ENCODE measurements at places on chromosomes 7 and 10.

DNA sequence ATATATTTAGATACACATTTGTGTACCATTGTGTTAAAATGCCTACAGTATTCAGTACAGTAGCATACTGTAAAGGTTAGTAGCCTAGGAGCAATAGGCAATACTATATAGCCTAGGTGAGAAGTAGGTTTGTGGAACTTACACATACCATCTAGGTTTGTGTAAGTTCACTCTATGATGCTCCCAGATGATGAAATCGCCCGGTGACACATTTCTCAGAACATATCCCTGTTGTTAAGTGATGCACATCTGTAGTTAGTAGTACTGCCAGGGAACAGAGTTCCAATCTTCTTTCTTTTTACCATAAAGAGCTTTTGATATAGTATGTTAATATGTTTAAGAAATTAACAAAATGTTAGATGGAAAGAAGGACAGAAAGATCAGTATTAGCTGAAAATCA, 138.2 kb downstream of the SNX13 start:
- DNase-seq = no peak

DNA sequence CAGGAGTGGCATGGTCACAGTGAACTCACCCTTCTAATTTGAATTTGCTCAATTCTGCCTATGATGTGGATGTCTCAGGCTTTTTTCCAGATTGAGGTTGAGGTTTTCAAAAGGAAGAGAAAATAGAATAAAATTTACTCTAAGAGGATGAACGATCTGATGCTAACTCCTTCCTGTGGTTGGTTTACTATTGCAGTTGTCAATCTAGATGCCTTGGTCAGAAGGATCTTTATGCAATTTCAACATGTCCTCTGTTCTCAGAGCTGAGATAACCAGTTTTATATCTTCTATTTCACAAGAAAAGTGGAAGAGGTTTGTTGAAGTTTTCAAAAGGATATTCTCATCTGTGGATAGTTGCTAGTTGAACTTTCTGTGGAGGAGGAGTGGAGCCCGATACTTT, 150.7 kb upstream of the WDR11 start:
- no peak for DNase-seq

DNA sequence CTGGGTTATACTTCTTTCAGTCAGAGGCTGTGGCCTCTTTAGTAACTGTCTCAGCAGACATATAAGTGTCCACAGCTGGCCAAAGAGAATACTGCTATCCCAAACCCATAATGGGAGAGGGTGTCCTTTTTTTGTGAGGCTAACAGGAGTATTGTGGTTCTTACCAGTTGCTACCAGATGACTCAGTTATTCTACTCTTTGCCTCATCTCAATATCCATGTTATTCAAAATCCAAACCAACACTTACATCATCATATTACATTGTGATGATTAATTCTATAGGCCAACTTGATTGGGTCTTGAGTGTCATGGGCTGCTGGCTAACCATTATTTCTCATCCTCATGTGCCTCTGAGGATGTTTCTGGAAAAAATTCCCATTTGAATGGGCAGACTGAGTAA, 120.9 kb downstream of the TMEM168 start:
- DNase-seq = no peak

- DNase-seq = no peak
These were observed 36.4 kb upstream of the FIGNL1 start for GRCh38 chr7:50486512-50486911.

- no peak for DNase-seq
These were observed 9.3 kb upstream of the ZNF438 start for GRCh38 chr10:31041011-31041410.

- DNase-seq = no peak
These were observed 89.1 kb downstream of the TNS3 start for GRCh38 chr7:47492716-47493325.

- DNase-seq = no peak
These were observed 62.7 kb downstream of the VPS41 start for GRCh38 chr7:38846280-38846679.

DNA sequence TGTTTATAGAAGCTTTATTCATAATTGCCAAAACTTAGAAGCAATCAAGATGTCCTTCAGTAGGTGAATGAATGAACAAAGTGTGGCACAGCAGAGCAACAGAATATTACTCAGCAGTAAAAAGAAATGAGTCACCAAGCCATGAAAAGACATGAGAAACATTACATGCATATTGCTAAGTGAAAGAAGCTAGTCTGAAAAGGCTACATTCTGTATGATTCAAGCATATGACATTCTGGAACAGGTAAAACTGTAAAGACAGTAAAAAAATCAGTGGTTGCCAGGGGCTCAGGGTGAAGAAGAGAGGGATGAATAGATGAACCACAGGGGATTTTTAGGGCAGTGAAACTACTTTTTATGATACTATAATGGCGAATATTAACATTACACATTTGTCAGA, 80.9 kb upstream of the APBB1IP start:
- DNase-seq = no peak

DNA sequence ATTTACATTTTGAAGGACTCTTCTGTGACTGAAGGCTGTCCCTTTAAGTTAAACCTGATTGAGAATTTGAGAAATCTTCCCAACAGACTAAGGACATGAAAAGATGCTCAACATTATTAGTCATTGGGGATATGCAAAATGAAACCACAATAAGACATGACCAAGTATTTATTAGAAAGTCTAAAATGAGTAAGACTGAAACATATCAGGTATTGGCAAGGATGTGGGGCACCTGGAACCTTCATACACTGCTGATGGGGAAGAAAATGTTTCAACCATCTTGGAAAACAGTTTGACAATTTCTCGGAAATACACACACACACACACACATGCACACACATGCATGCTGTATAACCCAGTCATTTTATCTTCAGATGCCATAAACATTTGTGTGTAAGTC, 132.1 kb upstream of the CDK6 start:
- no peak for DNase-seq

- DNase-seq = no peak
These were observed 2.6 kb upstream of the PPIF start for GRCh38 chr10:79344502-79345195.

DNA sequence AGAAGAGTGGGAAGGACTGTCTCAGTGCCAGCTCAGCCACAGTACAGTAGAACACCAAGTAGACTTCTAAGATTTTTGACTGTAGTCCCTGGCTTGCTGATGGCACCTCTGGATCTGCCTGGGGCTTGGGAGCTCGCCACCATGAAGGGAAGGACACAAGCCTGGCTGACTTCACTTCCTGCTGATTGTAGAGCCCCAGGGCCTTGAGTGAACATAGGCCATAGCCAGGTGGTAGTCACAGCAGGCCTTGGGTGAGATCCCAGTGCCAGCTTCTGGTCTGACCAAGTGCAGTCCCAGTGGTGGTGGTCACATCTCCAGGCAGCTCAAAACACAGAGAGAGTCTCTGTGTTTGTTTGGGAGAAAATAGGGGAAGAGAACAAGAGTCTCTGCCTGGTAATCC, 57.6 kb upstream of the HBP1 start:
- DNase-seq = no peak

- DNase-seq = no peak
These were observed 9.3 kb upstream of the MCU start for GRCh38 chr10:72682638-72683037.

DNA sequence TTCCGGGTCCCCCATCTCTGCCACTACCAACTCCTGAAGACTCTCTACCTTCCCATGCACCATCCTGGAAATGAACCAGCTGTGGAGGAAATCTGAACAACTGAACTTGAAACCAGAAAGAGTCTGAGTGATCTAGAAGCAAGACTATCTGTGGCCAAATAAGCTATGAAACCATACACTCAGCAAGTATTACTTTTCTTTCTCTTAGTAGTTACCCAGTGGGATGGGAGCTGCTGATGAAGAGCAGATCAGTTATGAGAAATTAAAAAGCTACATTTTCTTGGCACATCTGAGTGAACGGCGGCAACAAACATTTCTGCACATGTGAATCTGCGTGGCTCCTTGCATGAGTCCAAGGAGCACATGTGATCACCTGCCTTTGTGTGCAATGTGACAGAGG, 31.6 kb upstream of the AGK start:
- no peak for DNase-seq

- DNase-seq = no peak
These were observed 11.1 kb downstream of the C7orf57 start for GRCh38 chr7:48046458-48046857.

DNA sequence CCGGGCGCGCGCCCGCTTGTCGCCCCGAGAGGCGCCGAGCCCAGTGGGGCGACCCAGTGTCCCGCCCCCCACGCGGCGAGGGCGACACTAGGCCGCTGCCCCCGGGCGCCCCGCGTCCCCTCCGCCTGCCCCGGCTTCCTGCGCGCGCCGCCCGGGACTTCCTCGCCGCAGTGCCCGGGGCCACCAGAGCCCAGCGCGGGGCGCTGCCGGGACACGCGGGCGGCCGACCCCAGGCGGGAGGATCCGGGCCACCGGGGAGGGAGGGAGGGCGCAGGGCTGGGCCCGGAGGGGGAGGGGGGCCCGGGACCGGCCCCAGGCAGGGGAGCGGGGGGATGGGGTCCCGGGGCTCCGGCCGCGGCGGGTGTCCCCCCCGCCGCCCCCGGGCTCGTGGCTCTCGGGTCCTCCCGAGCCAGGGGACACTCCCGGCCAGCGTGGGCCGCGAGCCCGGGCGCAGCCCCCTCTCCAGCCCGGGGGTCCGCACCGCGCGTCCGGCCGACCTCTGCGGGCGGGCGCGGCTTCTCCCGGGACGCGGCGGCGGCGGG, 435 bp upstream of the PWWP2B start:
- DNase-seq = peak; percentile 83

GRCh38 chr10:108791030-108791429, 1132.3 kb downstream of the XPNPEP1 start:
- no peak for DNase-seq

DNA sequence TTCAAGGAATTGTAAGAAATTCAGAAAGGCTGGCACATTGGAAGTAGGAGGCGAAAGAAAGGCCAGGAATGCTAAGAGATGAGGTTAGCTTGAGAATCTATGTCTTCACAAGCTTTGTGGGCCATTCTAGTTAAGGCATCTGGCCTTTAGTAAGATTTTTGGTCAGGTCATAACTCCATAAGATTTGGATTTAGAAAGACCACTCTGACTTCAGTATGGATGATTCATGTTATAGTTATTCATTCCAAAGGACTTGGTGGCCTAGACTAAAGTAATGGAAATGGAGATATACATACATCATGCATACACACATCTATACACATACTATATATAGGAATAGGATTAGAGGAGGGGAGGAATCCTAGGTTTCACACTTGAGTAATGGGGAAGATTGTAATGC, 77.5 kb downstream of the SEPTIN7 start:
- DNase-seq = no peak

DNA sequence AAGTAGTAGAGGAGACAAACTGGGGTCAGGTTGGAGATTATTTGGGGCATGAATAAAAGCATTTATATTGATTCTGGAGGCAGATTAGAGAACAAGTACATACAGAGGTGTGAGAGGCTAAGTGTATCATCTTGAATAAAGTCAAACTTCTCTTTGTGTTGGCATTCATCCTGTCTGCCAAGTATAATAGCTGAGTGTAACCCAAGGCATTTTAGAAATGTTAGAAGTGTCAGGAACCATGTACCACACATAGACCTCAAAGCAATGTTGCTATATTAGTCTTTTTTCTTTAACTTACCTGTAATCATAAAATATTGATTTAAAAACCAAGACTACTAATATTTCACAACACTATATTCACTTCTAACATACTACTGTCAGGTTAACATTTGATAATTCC, 56.2 kb upstream of the LRRTM3 start:
- DNase-seq = no peak

- no peak for DNase-seq
These were observed 49.2 kb upstream of the ANKRD1 start for GRCh38 chr10:90969947-90970673.

GRCh38 chr10:74383642-74384041, 232.6 kb downstream of the ADK start:
- DNase-seq = no peak

GRCh38 chr10:6535156-6535764, 44.8 kb downstream of the PRKCQ start:
- no peak for DNase-seq

DNA sequence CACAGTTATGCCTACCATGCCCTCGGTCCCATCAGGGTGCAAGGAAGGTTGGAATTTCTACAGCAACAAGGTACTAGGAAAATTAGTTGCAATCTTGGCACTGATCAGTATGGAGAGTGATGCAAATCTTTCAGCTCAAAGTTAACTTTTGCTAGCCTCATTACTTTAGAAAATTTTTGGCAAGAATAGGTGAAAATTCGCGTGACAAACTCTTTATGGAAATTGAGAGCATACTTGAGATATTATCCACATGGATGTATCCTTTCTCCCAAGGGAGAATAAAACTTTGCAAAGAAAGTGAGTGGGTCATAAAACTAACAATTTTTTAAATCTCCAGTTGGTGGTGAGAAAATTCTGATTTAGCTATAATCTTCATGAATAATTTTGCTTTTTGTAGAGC, 71.1 kb upstream of the SLC39A12 start:
- no peak for DNase-seq

- peak; percentile 12 for DNase-seq
These were observed 78.6 kb downstream of the LCOR start for GRCh38 chr10:96910488-96911395.

DNA sequence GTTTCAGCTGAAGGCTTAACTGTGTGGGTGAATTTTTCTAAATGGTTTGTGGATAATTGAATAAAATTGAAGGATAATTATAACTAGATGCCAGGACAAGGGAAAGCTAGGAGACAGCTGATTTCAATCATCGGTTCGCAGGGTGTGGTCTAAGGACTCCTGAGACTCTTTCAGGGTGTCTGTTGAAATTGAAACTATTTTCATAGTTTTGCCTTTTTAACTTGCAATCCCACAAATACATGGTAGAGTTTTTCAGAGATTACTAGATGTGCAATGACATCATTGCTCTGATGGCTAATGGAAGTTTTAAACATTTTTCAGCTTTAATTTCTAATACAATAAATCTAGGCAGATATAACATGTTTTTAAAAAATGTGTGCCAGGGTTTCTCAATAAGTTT, 18.5 kb downstream of the TRUB1 start:
- DNase-seq = no peak

DNA sequence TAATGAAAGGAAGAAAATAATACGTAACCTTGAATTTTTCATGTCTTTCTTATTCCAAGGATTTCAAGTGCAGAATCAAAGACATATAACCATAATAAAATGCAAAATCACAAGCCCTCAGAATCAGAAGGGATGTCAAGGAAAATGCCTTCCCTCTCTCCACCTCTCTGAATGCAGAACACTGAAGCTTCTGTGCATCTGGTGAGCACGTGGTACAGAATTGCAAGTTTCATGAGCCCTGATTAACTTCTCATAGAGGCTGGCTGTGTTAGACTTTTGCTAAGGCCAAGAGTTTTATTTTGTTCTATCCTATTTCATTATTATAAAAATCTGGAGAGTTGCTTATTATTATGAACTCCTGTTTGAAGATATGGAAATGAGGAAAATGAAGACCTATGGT, 533.7 kb upstream of the POM121L12 start:
- DNase-seq = no peak

GRCh38 chr10:119268871-119269506, 61.6 kb downstream of the GRK5 start:
- DNase-seq = peak; percentile 76

DNA sequence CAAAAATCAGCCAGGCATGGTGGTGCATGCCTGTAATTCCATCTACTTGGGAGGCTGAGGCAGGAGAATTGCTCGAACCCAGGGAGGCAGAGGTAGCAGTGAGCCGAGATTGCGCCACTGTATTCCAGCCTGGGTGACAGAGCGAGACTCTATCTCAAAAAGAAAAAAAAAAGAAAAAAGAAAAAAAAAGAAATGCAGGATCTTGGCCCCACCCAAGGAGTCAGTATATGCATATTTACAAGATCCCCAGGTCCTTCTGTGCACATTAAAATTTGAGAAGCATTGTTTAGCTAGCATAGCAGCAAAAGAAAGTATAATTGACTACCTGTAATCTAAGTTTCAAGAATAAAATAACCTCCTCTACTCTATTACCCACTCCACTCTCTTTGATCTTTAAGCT, 15.8 kb downstream of the PIK3AP1 start:
- no peak for DNase-seq

Measured in GM19239 (cell line).